MM.1S (cell line): ENCODE measurements at places on chromosomes 5 and 9.

GRCh38 chr5:55895346-55895745, 44.2 kb downstream of the IL31RA start:
- no peak for DNase-seq

DNA sequence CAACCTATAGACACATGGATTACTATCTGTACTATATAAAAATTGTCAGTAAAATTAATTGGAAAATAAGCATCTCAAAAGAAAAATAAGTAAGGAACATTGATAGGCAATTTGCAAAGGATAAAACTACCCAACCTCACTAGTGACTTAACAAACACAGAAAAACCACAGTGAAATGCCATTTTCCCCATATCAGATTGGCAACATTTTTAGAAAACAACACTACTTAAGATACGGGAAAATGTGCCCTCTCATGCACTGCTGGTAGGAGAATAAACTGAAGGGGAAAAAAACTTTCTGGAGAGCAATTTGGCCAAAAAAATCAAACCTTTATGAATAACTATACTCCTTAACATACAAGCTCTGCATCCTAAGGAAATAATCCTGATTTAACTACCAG, 254.0 kb downstream of the DEPDC1B start:
- DNase-seq, result no peak

DNA sequence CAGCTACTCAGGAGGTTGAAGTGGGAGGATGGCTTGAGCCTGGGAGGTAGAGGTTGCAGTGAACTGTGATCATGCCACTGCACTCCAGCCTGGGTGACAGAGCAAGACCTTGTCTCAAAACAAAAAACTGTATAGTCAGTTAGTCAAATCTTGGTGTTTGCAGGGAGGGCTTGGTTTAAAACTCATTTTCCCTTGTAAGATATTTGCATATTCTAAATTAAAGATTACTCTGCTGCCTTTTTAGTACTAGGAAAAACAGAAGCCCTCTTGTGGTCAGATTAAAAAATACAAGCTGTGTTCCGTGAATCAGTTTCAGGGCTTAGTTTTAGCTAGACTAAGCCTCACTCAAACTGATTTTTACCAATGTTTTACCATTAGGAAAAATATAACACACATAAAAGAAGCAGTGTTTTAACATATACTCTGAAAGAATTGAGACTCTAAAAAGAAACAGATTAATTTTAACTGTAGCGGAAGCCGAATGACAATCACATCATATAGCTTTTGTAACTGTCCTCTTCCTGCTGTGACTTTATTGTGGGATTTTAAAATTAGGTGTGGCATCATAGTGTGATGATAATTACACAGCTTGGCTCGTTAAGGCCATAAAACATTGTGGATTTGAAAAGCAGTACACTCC, 84.9 kb upstream of the BASP1 start:
- DNase-seq, result peak; percentile 14

DNA sequence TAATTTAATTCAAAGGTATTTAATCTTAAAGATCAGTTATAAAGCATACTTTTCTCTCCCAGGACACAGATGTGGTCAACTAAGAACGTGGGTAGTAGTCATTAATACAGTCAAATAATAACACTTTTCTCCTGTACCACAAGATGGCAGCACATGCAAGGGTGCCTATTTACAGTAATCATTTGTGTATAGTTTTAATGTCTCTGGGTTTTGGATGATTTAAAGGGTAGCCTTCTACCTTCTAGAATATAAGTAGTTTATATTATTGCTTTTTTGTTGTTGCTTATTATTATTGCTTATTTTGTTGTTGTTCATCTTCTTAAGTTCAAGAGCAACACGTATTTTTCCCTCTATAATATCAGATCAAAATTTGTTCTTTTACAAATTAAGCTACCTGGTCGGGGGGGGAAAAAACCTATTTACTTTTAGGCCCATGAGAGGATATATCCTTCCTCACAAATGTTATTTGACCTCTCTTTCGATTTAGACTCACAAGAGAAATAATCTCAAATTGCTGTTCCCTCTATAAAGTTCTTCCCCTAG, 59.6 kb upstream of the SLC27A6 start:
- peak; percentile 67 for DNase-seq

DNA sequence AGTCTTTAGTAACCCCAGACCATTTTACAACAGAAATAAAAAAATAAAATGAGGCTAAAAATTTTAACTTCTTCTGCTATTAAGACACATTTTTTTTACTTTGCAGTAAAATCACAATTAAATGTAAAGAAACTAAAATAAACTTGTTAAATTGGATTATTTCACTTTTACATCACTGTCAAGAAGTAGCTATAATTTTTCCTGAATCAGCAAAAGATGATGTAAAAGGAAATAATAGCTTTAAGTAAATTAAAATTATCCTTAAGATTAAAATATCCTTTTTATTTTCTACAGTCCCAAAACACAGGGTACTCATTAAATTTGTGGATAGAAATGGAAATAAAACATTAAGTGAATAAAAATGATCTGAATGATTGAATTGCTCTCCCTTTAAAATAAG, 44.5 kb downstream of the TMEM232 start:
- DNase-seq, result no peak
